ENCODE measurements at places on chromosomes 7 and 10.

DNA sequence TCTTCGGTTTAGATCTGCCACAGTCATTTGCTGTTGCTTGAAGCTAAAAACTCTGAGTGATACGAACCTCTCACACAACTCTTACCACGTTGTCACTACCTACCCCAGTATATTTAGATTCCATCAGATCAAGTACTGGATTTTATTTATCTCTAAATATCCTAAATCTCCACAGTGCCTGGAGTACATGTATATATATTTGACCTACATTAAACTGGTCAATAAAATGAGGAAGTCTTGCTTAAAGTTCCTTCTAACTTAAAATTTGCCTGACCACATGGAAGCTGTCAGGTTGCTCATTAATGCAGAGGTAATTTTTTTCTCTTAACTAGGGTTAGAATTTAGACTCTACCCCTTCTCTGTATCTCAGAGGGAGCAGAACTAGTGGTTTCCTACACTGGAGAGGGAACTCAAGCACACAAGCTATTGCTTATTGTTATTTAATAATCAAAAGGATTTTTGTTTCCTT lies 3.1 kb upstream of the MACC1 start:
- no peak for DNase-seq

DNA sequence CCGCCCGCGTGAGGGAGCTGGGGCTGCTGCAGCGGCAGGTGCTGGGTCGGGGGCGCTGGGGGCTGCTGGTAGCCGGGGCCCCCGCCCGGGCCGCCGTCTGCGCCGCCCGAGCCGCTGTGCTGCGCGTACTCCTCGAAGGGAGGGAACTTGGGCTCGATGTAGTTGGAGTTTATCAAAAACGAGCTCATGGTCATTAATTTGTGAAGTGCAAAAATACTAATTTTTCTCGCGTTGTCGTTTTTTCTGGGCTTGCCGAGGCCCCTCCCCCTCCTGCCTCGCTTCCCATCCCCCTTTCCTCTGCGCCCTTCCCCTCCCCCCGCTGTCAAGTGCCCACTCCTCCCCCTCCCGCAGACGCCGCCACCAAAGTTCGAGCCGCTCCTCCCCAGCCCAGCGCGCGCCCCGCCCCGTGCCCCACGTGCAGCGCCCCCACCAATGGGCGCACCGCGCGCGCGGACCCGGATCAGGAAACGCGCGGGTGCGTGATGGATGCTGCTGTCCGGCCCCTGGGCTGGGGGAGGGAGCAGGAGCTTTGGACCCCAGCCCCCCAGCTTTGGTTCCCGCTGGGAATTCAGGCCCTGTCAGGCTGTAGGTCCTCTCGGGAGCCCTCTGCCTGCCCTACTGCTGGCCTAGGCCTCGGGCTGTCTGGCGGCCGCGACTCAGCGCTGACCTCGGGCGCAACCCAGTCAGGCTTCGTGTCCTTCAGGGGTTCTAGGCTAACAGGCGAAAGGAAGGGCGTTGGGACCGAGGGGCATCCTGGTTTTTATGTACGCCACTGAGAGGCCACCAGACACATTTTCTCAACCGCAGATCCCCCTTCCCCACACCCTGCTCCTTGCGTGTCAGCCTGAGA lies at the start of gene HOXA4:
Gene HOXA4 (minus strand): TSS at position 218 of the 850 bp plus-strand sequence. CDS start 24 bp downstream, at position 194.
- DNase-seq = peak; percentile 64

DNA sequence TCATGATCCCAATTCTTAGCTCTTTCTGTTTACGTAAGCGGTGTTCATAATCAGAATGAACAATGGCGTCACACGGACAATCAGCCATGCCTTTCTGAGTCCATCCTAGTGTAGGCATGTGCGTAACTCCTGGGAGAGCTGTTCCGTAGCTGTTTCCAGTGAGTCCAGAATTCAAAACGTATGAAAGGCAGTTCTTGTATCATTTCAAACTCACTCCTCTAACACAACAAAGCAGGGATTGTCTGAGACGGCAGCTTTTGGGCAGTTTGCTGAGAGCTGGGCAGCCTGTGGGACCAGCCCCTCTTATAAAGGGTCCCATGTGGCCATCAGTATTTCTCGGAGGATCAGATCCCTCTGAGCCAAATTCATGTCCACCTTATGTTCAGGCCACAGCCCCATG lies 43.4 kb downstream of the PSPH start:
- DNase-seq = no peak

DNA sequence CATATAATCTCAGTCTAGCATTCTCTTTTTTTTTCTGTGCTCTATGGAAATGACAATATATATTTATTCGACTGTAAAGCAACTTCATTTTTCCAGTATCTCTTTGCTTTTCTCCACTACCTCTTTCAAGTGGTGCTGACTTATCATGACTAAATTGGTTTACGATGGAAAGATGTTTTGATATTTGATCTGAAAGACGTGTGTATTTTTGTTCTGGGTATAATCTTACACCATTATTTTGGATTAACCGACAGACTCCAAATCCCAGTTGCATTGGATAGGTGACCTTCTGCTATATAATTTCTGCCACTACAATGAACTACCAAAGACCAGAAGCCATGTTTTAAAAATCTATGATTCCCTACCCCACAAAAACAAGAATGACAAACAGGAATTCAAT lies 380.5 kb upstream of the NFE2L3 start:
- no peak for DNase-seq

GRCh38 chr7:151086802-151087244 lies 548 bp downstream of the AGAP3 start:
- no peak for DNase-seq

DNA sequence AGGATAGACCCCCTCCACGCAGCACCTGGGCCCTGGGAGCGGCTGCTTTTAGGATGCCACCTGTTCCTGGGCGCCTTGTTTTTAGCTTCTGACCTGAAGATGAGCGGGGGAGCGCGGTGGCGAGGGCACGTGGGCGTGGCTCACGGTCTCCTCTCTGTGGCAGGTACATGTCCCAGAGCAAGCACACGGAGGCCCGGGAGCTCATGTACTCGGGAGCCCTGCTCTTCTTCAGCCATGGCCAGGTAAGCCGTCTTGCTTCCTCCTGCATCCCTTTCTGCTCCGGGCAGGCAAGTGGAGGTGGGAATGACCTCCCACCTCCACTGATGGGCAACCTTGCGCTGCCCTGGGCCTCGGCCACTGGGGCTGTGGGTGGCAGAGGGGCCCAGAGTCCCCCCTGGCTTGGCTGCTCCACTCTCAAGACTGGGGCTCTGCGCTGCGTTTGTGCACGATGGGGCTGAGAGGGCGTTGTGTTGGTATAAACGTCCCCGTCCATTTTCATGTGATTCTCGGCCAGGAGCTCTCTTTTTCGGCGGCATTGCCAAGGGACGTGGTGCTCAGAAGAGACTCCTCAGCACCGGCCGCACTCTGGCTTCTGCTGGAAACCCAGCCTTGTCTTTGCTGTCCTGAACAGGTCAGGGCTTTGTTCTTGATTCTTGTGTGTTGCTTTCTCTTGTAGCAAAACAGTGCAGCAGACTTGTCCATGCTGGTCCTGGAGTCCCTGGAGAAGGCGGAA lies 9.7 kb downstream of the GET4 start:
- no peak for DNase-seq

DNA sequence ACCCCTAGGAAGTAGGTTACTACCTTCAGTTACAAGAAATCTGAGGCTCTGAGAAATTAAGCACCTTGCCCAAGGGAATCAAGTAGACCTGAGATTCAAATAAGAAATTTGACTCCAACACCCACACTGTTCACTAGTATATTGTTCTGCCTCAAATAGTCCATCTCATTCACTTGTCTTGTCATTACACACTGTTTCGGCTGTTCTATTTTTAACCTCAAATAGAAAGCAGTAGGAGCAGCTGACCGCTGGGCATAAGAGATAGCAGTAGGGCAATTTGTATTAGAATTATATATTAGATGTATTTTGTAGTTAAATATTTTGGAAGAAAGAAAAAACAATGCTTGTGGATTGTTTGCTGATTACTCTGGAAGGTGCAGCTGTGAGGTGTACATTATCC lies 185.1 kb downstream of the INHBA start:
- DNase-seq = no peak

DNA sequence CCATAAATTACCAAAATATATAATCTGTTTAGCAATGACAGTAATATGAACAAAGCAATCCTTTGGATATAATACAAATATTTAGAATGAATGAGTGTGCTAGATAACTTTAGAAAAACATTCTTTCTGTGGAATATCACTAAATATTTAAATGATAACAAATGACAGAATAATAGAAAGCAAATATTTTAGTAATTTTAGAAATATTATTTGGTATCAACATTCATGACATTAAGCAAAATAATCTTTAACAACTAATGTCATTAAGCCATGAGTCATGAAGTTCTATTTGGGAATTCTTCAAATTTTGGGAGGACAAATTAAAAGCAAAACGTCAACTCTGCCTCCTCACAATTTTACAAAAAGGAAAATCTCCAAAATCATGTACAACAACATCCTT lies 844.8 kb upstream of the LRRN3 start:
- DNase-seq = no peak

- DNase-seq = peak; percentile 83
These were observed at the start of gene SMURF1 for GRCh38 chr7:99143853-99144672. TSS of gene SMURF1 (minus strand) at chr7:99144108. CDS start at chr7:99143780, 328 bp downstream.

DNA sequence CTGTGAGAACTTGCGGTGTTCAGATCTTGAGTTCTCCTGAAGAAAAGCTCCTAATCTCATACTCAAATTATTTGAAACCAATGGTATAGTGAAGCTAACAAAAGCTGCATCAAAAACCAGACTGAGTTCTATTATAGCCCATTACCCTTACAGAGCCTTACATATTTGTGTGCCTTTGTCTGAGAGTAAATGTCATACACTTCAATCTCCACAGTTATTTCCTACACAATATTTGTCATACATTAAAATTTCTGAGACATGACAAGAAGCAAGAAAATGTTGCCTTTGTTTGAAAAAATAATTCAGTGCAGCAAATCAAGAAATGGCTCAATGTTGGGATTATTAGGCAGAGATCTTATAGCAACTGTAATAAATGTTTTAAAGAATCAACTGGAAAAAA lies 776.1 kb upstream of the MBL2 start:
- no peak for DNase-seq

- DNase-seq = no peak
These were observed 700.9 kb downstream of the GRID1 start for GRCh38 chr10:85665681-85666080.

DNA sequence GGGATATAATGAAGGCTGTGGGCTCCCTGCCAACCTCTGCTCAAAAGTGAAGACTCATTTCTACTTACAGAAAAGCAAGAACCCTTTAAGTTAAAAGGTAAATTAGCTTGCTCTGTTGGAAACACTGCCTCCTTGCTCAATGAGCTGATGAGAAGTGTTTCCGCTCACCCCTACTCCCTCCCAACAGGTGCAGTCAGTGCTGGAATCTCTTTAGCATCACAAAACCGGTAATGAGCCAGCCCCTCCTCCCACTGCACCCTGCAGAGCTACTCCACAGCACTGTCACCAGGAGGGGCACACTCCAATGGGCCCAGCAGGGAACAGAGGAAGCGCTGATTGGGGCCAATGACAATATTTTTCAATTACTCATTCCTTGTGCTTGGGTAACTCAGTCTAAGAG lies 262.5 kb downstream of the TCERG1L start:
- no peak for DNase-seq

DNA sequence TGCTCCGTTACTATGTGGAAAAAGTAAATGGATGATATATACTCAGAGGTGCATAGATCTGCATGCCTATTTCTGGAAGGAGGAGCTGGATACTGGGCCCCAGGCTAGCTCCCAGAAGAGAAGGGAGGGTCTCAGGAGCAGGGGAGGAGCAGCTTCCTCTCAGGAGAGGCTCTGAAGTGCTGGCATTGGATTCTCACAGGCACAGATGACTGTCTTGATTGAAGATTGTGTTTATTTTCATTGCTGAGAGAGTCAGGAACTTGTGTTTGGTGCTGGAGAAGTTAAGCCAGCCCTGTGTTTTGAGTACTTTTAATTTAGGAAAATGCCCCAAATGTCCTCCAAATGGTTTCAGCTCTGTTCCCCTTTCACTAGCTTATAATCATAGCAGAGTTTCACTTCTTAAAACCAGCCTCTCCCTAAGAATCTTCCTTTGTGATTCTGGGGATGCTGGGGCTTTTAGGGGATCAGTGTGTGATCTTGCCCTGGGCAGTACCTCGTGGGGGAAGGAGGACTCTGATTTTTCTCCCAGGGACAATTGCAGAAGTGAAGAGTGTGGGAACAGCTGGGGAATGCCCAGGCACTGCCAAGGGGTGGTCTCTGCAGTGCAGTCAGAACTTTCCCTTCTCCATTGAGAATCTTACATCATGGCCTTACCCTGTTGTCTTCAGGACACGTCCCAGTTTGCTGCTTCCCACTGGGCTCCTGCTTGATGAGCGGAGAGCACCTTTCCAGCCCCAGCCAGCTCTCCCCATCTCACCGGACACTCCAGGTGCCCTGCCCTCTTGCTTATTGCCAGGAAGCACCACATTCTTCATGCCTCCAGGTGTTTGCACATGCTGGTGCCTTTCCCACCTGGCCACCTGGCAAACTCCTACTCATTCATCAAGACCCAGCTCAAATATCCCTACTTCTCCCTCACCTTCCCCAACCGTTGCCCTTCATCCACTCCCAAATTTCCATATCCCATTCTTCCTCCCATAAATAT lies 102.8 kb downstream of the ARHGAP22 start:
- DNase-seq = no peak

GRCh38 chr7:45574669-45575500 lies 717 bp downstream of the ADCY1 start:
- no peak for DNase-seq

DNA sequence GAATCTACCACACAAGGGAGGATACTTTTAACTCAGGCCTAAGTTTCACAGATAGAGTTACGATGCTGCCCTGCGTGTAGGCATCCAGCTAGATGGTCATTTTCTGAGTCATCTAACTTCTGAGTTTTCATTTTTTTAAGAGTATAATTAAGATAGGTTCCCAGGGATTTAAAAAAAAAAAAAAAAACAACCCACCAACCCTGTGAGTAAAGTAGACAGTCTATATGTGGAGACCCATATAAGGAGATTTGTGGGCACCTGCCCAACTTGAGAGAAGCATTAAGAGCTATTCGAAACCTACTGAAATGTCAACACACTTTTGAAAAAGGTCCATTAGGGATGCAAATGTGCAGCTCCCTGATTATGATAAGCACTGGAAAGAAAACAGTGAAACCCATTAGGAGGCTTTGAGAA lies 257.3 kb downstream of the TRIL start:
- DNase-seq = no peak

GRCh38 chr10:125029584-125030242 lies 87.8 kb downstream of the ZRANB1 start:
- DNase-seq = no peak

DNA sequence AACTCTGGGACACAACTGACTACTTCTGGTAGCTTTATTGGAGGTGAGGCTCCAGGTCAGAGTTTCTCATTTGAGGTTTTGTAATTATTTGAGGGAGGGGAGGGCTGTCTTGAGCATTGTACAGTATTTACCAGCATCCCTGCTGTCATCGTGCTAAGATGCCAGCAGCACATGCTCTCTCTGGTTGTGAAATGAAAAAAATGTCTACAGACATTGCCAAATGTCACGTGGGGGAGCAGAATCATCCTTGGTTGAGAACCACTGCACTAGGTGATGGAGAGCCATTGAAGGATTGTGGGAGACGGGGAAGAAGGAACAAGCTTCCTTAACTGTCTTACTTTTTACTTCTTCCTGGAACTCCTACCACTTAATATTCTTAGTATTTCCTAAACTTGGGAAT lies 5.0 kb downstream of the SEPTIN7 start:
- DNase-seq = no peak

- DNase-seq = no peak
These were observed 842 bp upstream of the JAKMIP3 start for GRCh38 chr10:132064771-132065437.

- DNase-seq = no peak
These were observed 126.0 kb downstream of the AASS start for GRCh38 chr7:122018032-122018431.
